Fibroblast of pulmonary artery (primary cell): ENCODE measurements at places on chromosomes 5 and 9.

DNA sequence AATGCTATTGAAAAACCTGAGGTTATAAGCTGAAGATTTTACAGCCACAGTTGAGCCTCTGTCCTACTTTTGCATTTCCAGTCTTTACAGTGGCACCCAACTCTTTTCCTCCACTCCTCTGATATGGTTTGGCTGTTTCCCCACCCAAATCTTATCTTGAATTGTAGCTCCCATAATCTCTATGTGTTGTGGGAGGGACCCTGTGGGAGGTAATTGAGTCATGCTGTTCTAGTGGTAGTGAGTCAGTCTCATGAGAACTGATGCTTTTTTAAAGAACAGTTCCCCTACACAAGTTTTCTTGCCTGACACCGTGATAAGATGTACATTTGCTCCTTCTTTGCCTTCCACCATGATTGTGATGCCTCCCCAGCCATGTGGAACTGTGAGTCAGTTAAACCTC, 646.1 kb upstream of the SEMA6A start:
- DNase-seq: peak; percentile 35

DNA sequence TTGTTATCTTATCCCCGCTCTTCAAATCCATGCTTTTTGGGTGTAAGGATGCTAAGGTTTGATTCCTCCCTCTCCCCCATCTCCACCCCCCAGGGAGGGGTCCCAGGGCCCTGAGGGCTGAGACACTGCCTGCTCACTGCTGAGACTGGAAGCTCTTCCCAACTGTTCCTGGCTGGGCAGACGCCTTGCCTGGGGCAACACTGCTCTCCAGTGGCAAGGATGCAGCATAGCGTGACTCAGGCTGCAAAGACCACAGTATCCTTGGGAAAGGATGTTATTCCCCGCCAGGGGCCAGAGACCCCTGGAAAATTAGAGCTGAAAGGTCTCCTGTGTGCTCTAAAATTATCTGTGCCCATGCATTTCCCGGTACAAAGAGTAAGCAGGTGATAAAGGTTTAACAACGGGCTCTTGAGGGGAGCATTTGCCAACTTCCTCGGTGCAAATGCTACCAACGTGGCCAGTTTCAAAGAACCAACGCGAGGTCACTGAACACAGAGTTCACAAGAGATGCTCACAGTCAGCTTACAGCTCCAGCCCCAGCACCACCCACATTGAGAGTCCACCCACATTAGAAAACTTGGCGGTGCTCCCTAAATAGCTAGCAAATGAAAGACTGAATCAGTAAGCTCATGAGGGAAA, 271.9 kb downstream of the NSG2 start:
- DNase-seq: peak; percentile 65

DNA sequence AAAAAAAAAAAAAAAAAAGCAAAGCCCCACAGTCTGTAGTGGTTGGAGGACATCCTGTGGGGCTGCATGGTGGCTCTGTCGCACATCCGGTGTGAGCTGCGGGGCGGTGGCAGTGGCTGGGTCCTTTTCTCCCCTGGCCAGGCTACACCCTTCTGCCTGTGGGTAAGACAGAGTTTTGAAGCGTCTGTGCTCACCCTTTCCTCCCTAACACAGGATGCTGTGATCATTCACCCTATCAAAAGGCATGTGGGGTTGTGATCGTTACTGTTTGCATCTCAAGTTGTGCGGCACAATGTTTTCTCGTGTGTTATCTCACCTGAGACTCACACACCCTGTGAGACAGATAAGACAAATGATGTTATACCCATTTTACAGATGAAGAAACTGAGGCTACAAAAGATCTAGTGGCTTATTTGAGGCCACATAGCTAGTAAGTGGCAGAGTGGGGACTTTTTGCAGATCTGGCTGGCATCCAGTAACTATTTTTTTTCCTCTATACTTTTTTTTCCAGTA, 17.5 kb downstream of the IRF1 start:
- no peak for DNase-seq

DNA sequence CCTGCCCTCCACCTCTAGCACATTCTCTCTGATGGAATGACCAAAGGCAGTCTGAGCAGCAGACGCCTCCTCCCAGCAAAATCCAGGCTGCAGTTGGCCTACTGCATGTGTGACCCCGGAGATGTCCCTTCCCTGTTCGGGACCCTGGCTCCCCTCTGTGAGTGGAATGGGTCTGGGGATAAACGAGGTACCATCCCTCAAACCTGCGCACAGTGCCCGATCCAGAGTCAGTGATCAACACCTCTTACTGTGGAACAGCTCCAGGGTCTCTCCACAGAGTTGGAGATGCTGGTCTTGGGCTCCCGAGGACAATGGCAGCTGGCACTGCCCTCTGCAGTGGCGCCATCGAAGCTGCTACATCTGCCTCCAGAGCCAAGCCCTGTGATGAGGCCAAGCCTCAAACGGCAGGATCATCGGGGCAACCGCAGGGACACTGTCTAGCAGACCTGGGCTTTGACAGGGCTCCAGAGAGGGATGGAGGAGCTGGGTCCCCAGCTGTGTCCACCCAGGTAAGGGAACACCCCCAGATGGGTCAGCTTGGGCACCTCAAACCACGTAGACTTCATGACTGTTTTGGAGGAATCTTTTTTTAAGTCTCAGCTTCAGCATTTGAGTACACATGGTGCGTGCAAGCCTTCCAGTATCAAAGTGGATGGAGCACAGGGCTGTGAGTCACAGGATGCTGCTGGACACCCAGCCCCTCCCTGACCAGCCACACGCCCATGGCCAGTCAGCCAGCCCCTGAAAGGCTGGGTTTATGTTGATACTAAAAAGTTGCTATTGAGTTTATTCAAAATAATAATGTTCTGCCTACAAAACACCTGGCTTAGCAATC, 13.0 kb downstream of the MED10 start:
- DNase-seq: peak; percentile 29

DNA sequence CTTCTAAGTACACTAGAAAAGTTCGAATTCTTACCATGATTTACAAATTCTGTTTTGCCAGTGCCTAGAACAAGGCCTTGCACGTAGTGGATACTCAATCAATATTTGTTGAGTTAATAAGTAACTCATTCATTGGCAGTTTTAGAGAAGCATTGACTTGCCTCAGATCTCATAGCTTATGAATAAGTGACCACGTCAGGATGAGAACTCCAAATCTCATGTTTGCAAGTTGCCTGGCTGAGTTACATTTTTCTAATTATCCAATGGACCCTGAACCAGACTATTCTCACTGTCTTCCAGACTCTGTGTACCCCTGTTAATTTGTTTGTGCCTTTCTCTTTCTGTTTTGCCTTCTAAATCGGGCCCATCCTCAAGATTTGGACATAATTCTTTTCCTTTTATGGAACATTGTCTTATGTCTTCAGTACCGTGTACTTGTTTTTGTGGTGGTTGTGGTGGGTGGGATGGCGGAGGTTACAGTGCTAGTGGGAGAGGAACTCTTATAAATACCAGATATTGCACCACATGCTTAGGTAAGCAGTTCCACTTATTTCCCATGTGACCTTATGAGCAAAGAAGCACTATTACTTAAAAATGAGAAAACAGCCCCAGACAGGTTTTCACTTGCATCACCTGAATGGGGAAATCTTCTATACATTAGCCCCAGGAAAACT, 96.3 kb downstream of the UNC13B start:
- no peak for DNase-seq

GRCh38 chr5:111556501-111556900, 44.2 kb upstream of the STARD4 start:
- DNase-seq: no peak

GRCh38 chr5:127666043-127666716, 17.3 kb downstream of the CTXN3 start:
- no peak for DNase-seq

GRCh38 chr5:94402096-94402495, 216.3 kb downstream of the KIAA0825 start:
- DNase-seq: no peak

DNA sequence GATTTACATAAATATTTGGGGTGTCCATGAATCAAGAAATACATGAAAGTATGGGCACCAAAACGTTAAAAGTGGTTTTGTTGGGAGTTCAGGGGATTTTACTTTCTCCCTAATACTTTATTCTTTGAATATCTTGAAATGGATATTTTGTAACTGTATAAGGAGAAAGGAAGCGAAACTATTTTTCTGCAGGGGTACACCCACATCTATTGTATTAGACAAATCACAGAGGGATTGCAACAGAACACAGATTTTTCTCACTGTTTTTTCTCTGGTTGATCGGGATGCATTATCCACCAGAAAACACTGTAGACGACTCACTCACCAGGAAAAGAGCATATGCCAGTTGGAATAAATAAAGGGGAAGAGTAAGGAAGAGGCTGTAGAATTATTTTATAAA, 1.2 kb upstream of the RABGAP1 start:
- no peak for DNase-seq

GRCh38 chr5:115246361-115246991, 16.2 kb downstream of the PGGT1B start:
- DNase-seq: peak; percentile 62

DNA sequence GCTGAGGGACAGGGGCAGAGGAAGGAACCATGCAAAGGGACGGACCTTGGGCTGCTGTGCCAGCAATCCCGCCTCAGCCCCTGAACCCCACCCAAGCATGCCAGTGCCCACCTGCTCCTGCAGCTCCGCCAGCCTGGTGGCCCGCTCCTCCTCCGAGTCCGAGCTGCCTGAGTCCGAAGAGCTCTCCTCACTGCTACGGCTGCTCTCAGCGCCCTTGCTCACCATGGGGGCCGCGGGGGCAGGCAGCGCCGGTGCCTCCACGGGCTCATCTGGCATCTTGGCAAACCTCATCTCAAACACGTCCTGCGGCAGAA, 16.3 kb downstream of the BRD3OS start:
- DNase-seq: no peak

DNA sequence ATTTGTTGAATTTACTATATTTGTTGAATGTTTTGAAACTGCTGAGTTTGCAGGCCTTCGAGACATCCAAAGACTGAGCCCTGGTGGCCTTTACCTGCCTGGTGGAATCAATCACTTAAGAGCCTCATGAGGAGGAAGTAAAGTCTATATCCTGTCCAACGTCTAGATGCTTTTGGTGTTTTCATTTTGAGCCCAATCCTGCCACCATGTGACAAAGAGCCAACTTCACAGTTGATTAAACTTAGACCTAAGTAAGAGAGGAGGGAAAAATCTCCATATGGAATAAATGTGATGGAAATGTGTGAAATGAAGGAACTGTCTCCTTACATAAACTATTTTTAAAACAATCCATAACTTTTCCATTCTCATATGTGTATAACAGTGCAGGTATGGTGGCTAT, 220.1 kb downstream of the PRR16 start:
- peak; percentile 22 for DNase-seq

GRCh38 chr9:126689027-126689825, 75.5 kb downstream of the LMX1B start:
- no peak for DNase-seq

DNA sequence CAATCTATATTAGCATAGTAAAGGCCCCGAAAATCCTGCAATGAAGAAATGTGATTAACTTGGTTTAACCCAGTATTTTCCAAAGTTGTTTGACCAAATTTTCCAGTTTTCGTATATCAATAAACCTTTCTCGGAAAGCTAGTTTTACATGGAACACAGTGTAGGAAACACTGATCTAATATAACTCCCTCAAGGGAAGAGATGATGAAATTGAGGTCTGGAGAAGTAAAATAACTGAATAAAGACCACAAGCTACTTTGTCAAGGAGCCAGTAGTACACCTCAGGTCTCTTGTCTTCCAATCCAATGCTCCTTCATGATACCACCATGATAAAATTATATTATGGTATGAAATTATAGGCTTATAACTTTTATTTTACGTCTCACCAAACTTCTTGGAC, 118.1 kb upstream of the TARS1 start:
- DNase-seq: no peak

GRCh38 chr5:14156290-14156649, 13.1 kb downstream of the TRIO start:
- no peak for DNase-seq

DNA sequence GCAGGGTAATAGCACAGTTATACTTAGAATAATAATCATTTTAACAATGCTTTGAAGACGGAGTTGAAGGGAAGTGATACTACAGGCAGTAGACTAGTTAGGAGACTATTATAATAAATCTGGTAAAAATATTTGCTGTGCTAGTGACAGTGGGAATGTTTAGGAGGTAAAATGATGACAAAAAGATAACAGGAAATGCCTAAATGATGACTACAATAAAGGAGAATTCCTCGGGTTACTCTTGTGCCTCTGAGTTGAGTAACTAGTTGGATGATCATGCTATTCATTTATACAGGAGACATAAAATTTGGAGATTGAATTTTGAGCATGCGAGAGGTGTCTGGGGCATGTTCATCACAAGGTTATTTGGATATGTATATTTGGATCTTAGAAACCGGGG, 32.2 kb upstream of the PAM start:
- peak; percentile 33 for DNase-seq

GRCh38 chr9:71608825-71609447, 159.4 kb downstream of the CEMIP2 start:
- peak; percentile 66 for DNase-seq

- peak; percentile 55 for DNase-seq
These were observed 26.9 kb downstream of the GOLPH3 start for GRCh38 chr5:32147236-32147635.

GRCh38 chr9:37408933-37409710, 13.4 kb upstream of the GRHPR start:
- no peak for DNase-seq

GRCh38 chr9:89701221-89701798, 96.5 kb downstream of the GADD45G start:
- no peak for DNase-seq
